CD4-positive, alpha-beta T cell treated with Interleukin-4 for 4 hours (primary cell): ENCODE measurements at places on chromosomes 6 and 20.
A peak's percentile ranks its signal among the peaks of the same experiment; 100 is the strongest.

- no peak for DNase-seq
Observed at GRCh38 chr20:48384147-48384818, 443.5 kb downstream of the PREX1 start.

DNA sequence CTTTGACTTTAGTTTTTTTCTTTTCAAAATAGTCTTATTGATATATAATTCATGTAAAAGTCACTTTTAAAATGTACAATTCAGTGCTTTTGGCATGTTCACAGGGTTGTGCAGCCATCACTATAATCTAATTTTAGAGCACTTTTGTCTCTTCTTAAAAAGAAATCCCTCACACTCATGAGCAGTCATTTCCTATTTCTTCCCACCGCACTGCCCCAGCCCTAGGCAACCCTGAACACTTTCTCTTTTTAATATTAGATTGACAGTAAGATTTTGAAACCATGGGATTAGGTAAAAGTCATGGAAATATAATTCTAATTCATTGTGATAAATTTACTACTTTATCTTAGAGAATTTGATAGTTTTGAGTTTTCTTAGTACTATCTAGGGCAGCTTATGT is 309.4 kb downstream of the UTRN start:
- DNase-seq, result no peak

DNA sequence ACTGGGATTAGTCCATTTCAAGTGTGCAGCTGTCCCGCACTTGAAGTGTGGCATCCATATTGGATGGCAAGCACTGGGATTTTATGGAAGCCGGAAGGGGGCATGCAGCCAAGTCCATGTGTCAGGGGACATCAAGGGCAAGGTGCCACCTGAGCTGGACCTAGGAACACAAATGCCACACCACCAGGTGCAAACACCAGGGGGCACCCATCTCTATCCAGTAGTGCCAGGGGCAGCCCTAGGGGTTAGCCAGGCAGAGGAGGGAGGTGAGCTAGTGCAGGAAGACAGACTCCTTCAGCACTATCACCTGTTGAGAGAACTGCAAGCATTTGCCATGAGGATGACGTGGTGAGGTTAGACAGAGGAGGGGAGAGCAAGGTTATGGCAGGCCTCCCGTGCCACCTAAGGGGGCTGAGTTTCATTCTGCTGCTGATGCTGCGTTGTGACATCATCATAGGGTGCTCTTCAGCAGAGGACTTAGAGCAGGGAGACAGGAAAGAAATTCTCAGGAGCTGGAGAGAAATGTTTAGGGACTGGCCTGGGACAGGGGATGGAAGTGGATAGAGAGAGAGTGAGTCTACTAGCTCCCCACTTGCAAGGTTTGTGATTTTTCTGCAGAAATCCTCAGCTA is 192.6 kb upstream of the SLC24A3 start:
- DNase-seq, result no peak

DNA sequence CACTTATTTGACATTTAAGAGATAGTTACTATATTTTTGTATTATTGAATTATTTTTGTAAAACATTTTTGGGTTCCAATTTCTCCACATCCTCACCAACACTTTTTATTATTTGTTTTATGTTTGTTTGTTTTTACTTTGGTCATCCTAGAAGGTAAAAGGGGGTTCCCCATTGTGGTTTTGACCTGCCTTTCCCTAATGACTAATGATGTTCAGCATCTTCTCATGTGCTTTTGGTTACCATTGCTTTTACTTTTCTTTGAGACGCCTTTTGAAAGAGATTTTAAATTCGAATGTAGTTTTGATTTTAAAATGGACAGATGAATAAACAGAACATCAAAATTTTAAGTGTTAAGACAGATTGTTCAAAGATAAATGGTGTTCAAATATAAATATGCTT is 46.9 kb downstream of the AK9 start:
- no peak for DNase-seq

- no peak for DNase-seq
Observed at GRCh38 chr20:40331807-40332560, 357.1 kb downstream of the MAFB start.

GRCh38 chr6:124823240-124824111 is 138.8 kb upstream of the RNF217 start:
- no peak for DNase-seq

- DNase-seq, result no peak
Observed at GRCh38 chr20:9241232-9241692, 172.4 kb downstream of the PLCB4 start.

GRCh38 chr20:52841003-52841402 is 131.2 kb upstream of the TSHZ2 start:
- DNase-seq, result no peak

GRCh38 chr20:53581444-53582250 is 12.0 kb downstream of the ZNF217 start:
- no peak for DNase-seq

- DNase-seq, result no peak
Observed at GRCh38 chr20:1846341-1846740, 48.9 kb upstream of the SIRPA start.

DNA sequence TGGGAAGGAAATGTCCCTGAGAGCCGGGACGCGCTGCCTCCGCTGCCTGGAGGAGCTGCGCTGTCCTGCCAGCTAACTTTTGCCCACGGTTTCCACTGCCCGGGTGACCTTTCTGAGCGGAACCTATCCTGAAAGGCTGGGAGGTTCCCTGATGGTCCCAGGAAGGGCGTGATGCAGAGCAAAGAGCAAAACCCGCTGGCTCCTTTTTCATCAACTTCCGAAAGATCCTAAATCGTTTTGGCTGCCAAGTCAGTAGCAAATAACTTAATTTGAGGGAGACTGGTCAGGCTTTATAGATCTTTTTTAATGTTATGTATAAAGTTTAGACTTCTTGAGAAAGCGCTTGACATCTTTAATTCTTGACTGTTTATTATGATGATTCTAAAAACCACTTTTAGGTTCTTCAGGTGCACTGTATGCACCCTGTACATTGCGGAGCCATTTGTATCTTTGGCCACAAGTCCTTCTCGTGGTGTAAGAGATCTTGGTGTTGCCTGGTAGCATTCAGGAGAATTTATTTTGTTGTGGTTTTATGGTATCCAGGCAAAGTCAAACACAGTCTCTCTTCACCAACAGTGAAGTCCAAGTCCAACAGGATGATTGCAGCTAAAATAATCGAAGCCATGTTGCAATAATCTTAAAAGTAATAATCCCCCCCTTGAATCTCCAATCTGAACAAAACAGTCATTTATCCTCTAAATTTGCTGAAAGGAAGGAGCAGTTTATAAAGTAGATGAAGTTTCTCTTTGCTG is at the start of gene SYNE1:
SYNE1 (minus strand) TSS at position 67 of the 752 bp plus-strand sequence. CDS start 9,031 bp downstream, outside the sequence.
- DNase-seq, result no peak

DNA sequence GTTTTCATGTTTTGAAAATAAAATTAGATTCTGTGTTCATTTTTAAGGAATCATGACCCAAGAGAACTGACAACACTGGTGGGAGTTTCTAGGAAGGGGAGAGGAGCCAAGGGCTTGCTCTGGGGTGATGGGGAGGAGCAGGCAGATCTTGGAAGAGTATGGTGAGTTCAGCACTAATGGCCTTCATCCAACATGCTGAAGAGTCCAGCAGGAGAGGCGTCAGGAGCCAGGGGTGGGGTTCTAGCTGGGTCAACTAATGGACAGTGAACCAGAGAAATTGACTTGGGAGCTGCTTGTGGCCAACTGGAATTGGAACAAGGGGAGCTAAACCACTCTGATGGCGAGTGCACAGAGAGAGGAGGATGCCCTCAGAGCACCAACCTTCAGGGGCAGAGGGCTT is 107.1 kb downstream of the MRPL14 start:
- DNase-seq, result no peak

DNA sequence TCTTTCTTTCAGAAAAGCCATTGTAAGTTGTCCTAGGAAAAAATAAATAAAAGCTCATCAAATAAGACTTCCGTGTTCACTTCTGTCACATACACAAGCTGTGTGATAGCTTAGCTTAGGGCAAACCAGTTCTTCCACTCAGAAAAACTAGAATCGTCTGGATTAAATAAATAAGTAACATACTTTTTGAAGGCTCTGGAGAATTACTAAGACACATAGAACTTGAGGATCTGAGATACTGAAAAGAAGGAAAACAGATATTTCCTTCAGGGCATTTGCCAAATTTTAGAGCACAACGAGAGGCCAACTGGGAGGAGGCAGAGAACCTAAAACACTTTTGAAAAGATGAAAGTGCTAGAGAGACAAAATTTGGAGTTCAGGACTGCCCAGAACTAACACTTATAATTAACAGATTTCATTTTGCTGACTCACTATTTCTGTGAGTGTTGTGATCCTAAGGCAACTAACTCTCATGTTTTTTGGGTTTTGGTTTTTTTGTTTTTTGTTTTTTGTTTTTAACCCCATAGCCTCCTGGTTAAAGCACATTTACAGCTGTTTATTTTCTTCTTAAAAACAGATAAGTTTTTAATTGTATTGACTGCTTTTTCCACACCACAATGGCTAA is 38.7 kb upstream of the THEMIS start:
- DNase-seq, result peak; percentile 44

- no peak for DNase-seq
Observed at GRCh38 chr20:59920944-59921343, 12.5 kb downstream of the SYCP2 start.

DNA sequence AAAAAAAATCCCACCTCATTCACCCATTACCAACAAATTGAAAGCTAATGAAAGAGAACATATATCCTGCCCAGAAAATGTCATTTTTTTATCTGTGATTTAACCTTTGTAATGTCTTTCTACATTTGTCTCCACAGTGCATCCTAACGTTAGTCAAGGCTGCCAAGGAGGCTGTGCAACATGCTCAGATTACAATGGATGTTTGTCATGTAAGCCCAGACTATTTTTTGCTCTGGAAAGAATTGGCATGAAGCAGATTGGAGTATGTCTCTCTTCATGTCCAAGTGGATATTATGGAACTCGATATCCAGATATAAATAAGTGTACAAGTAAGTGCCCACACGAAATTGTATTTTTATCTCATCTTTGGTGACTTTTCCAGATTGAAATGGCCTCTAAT is 30.0 kb downstream of the RSPO3 start:
- no peak for DNase-seq

GRCh38 chr20:46071573-46071972 is 18.2 kb downstream of the NCOA5 start:
- DNase-seq, result no peak

- no peak for DNase-seq
Observed at GRCh38 chr6:143746202-143747119, 68.7 kb downstream of the PHACTR2 start.

- DNase-seq, result no peak
Observed at GRCh38 chr6:36636687-36637418, 41.7 kb upstream of the CDKN1A start.

- no peak for DNase-seq
Observed at GRCh38 chr6:15793288-15793687, 130.5 kb upstream of the DTNBP1 start.

- DNase-seq, result no peak
Observed at GRCh38 chr6:38064431-38064830, 244.9 kb downstream of the ZFAND3 start.

GRCh38 chr6:17542243-17542642 is 57.9 kb upstream of the FAM8A1 start:
- DNase-seq, result no peak

DNA sequence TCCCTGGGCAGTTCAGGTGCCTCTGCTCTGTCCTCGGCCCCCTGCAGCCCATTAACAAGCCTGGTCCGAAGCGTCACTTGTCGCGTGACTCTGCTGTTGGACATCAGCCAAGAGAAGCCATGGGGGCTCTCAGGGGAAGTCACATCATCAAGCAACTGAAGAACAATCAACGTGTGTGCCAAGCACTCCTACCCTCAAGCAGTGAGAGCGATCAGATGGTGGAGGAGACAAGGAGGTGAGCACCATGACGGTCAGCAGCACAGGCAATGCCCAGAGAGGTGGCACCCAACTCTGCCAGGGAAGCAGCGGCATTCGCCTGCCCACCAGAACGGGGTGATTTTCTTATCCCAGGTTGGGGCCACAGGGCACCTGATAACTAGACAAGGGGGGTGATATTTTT is 132.7 kb downstream of the AGPAT4 start:
- no peak for DNase-seq

- DNase-seq, result no peak
Observed at GRCh38 chr6:30763155-30763617, 18.8 kb upstream of the IER3 start.
